Stimulated activated CD4-positive, alpha-beta T cell treated with anti-CD3 and anti-CD28 coated beads, Interleukin-15, amount 100 ng/mL, for 1 hour (primary cell): ENCODE measurements at places on chromosomes 3 and 15.

GRCh38 chr15:67142767-67143100 lies 77.3 kb downstream of the SMAD3 start:
- DNase-seq, result no peak

GRCh38 chr3:72591522-72592421 lies 256.5 kb downstream of the SHQ1 start:
- DNase-seq, result no peak

DNA sequence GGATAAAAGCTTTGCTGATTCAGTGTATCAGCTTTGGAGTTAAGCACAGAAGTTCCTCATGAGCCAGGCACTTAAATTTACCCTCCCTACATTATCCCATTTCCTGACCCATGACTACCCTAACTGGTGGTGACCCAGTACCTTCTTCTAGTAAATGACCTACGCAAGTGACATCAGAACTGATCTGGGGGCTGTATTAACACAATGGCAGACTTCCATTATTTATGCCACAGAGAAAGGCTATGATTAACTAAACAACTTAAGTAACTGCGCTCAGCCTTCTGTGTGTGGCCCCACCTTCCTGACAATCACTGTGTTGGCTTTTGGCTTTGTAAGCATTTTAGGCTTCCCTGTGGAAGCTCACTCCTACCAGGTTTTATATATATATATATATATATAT lies 1.9 kb downstream of the MB21D2 start:
- DNase-seq, result no peak

GRCh38 chr3:61947456-61947855 lies 386.1 kb downstream of the PTPRG start:
- DNase-seq, result no peak

GRCh38 chr3:56869157-56869889 lies 67.6 kb upstream of the ARHGEF3 start:
- no peak for DNase-seq

DNA sequence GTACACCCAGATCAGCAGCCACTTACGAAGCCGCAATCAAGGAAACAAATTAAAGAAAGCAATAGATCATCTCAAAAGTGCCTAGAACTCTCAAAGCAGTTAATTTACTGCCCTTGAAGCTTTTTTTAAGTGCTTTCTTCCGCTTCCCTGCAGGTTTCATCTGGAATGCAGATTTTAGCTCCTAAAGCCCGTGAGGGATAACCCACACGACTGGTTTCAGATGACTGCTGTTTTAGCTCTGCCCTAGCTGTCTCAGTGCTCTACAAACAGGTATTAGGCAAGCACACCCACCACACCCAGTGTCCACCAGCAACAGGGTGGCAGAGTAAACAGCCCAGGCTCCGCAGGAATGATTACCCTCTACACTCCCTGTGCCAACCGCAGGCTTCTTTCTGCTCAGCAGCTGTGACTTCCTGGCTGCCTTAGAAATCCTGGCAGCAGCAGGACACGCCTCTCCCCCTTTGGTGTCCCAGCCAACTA lies 126.0 kb downstream of the FMN1 start:
- no peak for DNase-seq

GRCh38 chr3:36666166-36666565 lies 98.2 kb downstream of the DCLK3 start:
- no peak for DNase-seq

GRCh38 chr15:100645671-100646070 lies 43.3 kb downstream of the ASB7 start:
- DNase-seq, result no peak

- DNase-seq, result no peak
Measured at GRCh38 chr15:40439461-40439959, 1.2 kb upstream of the BAHD1 start.

GRCh38 chr15:46088486-46089445 lies 453.9 kb downstream of the SQOR start:
- no peak for DNase-seq

DNA sequence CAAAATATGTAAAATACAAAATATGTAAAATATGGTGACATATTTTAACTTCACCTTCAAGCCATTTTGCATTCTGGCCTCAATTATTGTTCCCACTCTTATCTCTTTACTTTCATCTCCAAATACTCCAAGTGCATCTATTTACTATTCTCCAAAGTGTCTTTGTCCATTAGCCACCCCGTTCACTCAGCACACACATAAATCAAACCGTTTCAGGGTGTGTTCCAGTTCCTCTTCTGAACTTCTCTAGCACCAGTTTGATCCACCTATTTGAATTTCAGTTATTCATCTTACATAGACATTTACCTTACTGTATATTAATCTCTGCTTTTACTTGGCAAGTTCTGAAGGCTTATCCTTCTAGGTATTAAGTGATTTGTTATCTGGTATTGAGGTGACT lies 45.1 kb downstream of the SGO1 start:
- DNase-seq, result no peak

DNA sequence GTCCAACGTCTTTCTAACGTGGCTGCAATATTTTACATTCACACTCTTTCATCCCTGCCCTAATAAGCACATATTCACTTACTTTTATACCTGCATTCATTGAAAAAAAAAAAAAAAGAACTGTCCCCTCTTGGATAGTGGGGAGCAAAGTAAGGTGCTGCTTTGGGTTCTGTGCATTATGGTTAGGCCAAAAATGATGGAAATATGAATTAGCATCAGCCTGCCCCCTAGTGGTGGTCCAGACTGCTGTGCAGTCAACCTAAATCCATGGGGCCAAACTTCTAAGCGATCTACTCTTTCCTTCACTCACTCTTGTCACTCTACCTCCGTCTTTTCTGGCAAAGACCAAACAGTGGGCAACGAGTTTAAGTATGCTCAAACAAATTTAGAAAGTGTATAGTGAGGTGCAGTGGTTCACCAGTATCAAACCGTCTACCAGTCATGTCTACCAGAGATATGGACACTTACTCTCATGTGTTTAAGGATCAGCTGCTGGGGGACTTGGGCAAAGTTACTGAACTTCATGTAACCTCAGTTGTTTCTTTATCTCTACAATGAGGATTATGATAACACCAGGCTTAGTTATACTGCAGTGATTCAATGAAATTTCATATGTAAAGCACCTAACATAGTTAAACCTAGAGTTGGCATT lies 61.5 kb upstream of the GRM7 start:
- no peak for DNase-seq

DNA sequence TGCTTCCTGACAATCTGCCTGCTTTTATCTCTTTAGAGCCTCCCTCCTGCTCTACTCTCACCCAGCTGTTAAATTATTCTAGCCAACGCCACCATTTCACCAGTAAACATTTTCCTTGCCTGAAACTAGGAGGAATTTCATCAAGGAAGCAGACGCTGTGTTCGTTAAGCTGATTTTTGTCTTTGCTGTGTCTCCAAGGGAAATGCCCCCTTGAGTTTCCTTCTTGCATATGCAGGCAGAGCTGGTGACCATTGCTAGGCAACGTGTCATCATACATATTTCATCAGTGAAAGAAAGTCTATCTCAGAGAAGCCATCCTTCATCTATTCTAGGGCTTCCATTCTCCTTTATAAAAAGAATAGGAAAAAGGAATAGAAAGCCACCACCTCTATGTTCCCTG lies 87.0 kb upstream of the ST8SIA2 start:
- no peak for DNase-seq

DNA sequence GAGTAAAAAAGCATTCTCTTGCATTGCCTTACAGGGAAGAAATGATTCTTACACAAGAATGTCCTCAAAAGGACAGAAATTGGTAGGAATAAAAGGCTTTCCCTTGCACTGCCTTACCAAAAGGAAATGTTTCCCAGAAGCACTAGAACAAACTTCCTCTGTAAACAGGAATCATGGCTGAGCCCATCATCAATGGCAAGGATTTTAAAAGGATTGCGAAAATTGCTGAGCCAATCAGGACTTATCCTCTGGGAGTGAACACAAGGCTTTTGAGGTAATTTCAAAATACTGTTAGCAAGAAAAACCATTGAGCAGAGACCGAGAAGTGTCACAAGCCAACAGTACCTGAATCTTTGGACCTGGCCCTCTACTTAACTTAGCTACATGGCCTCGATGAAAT lies 897.3 kb downstream of the ROBO1 start:
- DNase-seq, result no peak

DNA sequence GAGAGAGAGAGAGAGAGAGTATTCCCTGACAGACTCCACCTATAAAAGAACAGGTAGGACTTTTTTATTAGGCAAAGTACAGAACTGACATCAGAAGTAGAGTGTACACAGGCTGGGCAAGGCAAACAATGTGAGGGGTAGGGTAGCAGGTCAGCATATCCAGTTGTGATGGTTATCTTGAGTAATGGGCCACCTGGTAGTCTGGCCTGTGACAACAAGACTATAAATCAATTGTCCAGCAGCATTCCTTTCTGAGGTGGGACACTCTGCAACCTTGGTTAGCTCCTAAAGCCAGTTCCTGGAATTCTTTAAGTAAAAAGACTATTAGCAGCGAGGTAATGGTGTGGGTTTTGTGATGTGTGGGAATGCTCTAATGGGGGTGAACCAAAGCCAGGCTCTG lies 14.9 kb upstream of the TMCC1 start:
- DNase-seq, result no peak

DNA sequence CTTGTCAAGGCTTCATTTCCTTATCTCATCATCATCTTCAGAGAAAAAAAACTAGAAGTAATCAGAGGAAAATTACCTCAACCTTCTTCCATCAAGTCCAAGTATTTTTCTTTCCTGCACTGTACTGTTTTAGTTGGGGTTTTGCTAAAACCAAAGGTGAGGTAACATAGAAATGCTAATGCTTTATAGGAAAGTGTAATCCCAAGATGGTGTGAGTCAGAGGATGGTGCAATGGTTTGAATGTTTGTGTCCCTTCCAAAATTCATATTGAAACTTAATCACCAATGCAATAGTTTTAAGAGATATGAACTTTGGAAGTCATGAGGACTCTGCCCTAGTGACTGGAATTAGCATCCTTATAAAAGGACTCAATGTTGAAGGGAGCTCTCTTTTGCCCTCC lies 79.5 kb downstream of the KBTBD8 start:
- DNase-seq, result no peak

DNA sequence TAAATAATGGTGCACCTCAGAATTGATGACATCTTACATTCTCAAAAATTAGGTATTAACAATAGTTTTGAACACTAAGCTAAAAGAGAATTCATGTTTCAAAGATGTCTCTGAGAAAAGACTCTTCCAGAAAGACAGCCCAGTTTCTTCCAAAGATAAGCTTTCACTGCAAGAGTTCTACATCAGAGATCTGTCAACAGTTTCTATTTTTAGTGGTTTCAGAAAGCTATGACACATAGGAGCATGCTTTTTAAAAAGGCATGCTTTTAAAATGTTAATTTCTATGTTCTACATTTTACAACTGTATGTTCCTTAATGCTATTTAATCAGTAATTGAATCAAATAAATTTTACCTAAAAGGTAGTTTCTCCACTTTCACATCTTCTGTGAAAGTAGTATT lies 88.2 kb downstream of the PLOD2 start:
- DNase-seq, result no peak

DNA sequence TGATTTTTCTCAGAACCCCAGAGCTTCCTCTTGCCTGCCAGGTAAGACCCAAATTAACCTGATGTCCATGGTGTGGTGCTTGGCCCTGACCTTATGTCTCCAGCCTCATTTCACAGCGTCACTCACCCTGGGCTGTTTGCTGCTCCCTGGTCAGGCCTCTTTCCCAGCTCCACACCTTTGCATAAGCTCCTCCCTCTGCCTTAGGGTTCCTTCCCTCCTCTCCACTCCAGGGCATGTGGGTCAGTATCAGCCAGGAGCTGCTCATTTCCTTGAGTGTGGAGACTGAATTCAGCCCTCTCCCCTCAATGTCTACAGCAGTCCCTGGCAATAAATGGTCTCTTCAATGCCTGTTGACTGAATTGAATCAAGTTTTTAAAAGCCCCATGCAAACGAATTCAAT lies 75.6 kb upstream of the ANKRD34C start:
- DNase-seq, result no peak
